ENCODE measurements at places on chromosomes 16 and 17.
A peak's percentile ranks its signal among the peaks of the same experiment; 100 is the strongest.

GRCh38 chr17:50841949-50842354 lies 6.6 kb downstream of the WFIKKN2 start:
- no peak for DNase-seq

GRCh38 chr17:8119581-8120519 lies 1.5 kb upstream of the ALOXE3 start:
- DNase-seq: peak; percentile 86

GRCh38 chr16:62135446-62135845 lies 99.2 kb upstream of the CDH8 start:
- DNase-seq: no peak

DNA sequence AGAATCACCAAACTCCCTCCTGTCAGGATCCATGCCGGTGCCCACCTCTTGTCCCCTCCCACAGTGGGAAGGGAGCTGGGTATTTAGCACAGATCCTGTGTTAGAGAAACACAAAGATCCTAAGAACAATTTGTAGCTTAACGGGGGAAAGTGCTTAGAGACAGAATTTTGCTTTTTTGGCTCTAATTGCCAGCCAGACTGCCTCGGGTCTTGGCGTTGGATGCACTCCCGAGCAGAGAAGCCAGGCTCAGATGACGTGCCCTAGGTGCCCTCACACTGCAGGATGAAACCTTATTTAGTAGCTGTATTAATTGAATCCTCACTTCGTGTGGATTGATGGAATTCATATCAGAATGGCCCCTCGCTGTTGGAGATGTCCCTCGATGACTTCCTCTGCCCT lies 22.5 kb upstream of the MAF start:
- DNase-seq: no peak

GRCh38 chr17:83099570-83100181 lies 20.3 kb downstream of the METRNL start:
- DNase-seq: no peak

- no peak for DNase-seq
Observed at GRCh38 chr17:52032454-52032853, 126.1 kb downstream of the CA10 start.

GRCh38 chr17:144936-145670 lies 7.7 kb downstream of the SCGB1C2 start:
- no peak for DNase-seq

DNA sequence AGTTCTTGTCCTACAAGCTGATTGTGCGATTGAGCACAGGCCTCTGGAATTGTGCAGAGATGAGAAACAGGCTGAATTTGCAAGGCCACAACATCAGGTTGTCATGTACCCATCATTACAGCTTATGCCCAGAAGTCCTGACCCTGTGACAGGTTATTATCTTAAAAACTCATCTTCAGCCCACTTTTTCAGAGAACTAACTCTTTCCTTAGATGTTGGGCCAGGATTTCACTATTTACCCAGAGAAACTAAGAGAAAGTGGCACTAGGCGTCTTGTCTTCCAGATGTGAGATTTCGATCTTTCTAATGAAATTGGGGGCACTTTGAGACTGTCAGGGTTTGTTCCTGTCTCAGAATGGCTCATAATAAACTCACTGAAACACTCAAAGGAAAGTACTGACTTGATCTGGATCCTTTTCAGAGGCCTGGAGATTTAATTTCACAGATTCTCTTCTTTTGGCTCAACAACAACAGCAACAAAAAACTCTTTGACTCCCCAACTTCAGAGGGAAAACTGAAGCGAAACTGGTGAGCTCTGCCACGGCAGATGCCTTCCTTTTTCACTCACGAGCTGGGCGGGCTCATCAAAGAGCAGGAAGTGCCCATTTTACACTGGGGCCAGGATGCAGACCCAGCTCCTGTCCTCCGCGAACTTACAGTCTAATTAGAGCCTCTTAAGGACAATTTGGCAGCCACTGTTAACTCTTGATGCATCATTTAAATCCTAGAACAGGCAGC lies 17.7 kb upstream of the SLC12A3 start:
- peak; percentile 44 for DNase-seq

DNA sequence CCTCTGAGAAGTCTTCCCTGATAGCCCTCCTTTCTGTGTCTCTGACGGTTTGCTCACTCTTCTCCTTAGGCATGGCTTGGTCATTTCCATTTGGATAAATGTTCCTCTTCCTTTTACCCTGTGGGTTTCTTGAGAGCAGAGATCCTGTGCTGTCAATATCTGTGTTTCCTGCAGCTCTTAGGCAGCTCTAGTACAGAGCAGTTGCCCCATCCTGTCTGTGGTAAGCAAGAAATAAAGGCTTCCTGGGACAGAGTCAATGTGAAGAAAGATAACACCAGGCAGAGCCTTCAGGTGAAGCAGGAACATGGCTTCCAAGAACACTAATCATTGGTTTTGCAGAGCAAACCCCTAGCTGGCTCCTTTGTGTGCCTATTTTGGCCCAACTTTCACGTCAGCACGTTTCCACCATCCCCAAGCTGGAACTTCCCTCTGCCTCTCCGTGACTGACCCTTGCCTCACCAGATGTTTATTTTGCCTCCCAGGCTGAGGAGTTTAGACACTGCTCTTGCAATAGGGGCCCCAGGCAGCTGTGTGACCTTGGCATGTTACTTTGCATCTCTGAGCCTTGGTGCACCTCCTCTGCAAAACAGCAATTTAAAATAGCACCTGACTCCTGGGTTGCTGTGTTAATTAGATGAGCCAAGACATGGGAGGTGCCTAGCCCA lies 49.6 kb upstream of the SIAH1 start:
- DNase-seq: no peak

DNA sequence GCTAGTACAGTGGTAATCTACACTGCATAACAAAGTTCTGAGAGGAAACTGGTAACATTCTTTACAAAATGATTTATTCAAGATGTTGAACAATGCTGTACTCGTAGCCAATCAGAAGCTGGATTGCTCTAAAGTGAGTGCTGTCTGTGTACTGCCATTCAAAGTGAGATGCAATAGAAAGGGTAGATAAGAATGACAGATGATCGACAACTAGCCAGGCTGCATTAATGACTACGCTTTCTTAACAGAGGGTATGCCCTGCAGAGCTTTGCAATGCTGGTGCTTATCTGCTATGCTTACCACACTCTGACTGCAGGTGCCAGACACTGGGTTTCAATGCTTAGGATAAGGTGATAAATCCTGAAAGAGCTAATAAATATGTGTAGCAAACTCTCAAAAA lies 46.1 kb upstream of the SLC25A19 start:
- DNase-seq: no peak

DNA sequence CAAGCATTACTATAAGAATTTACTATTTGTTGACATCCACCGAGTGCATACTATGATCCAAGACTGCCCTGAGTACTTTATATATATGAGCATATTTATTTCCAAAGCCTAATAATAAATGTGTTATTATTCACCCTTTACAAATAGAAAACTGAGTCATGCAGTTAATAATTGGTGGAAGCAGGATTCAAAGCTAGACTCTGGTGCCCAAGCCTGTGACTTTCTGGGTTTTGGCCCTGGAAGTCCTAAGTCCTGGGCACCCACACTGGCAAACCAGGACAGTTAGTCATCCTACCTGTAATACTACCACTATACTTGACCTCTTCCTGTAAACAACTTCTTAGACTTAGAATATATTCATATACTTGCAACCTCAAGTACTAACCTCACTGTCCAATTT lies 257.4 kb upstream of the IRX5 start:
- DNase-seq: no peak

DNA sequence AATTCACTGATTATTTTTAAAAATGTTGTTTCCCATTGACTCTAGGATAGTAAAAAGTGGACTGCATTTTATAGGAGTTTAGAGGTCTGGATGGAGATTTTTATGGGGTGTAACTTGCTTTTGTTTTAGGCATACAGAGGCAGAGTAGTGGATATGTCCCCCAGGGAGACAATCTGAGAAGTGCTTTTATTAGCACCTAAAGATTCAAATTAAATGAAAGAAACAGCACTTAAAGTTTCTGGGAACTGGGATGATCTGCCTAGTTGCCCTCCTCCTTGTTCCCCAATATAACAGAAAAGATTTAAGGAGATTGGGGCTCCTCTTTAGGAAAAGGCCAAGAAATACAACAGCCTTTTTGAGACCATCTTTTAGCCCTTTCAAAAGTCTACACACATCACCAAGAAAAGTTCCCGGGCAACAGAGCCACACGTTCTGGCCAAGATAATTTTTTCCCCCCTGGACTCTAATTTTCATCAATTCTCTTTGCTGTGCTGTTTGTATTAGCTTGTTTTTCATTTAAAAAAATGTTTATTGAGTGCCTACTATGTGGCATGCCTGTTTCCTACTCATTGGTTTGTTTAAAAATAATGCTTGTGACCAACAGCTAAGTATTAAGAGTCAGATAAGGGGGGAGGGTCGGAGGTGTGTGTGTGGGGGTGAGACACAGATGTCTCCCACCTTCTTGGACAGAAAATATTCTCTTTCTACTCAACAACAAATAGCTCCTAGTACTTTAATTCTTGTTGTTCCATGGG lies 2.5 kb upstream of the IGF2BP1 start:
- no peak for DNase-seq

- DNase-seq: no peak
Observed at GRCh38 chr16:71250461-71251235, 20.1 kb upstream of the HYDIN start.

DNA sequence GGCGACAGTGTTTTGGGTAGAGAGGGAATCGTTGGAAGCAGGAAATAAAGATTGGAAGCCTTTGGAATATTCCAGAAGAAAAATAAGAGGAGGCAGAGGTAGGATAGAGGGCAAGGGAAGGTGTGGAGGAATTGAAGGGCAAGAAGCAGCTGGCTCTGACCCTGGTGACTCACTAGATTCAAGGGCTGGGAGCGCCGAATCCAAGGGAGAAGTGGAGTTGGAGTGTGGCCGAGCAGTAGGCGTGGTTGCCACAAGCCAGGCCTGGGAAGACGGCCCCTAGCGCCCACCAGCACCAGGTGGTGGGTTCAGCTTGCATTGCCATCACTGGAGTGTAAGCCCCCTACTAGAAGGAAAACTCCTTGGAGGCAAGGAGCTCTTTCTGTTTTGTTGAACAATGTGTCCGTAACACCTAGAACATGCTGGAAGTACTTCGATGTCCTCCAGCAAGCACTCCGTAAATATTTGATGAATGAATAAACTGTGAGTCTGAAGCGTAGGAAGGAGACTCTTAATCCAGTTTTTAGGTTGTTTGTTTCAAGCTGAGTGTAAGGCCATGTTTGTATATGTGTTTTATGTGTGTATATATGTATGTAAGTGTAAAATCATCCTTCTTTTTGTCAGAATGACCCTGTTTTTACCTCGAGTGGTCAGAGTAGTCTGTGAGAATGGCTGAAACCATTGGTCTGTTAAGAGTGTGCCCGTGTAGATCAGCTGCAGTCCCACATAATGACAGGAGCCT lies 139.5 kb downstream of the CMIP start:
- no peak for DNase-seq

DNA sequence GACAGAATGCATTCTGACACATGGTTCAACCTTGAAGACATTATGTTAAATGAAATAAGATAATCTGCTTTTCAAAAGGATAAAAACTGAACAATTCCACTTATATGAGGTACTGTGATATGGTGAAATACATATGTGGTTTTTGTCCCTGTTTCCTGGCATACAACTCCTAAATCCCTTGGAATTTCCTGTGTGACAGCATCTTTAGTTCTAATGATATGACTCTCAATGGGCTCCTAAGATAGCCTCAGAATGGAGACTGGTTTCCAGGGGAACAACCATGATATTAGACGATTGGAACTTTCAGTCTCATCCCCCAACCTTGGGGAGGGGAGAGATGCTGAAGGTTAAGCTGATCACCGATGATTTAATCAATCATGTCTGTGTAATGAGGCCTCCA lies 37.7 kb upstream of the PHLPP2 start:
- DNase-seq: no peak

- DNase-seq: no peak
Observed at GRCh38 chr16:1960665-1961630, 1.6 kb downstream of the NDUFB10 start.

DNA sequence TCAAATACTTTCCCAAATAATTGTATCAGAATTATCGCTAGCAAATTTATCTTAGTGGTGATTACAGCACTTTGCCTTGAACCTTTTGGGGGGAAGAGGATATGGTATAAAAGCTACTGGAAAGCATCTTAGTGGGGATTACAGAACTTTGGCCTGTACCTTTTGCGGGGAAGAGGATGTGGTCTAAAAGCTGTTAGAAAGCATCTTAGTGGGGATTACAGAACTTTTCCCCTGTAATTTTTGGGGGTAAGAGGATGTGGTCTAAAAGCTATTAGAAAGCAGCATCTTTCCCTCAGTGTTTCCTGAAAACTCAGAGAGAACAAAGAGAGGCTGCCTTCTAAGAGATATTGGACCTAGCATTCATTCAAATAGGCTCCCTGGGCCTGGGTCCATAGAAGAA lies 4.1 kb downstream of the SLFN12 start:
- no peak for DNase-seq

DNA sequence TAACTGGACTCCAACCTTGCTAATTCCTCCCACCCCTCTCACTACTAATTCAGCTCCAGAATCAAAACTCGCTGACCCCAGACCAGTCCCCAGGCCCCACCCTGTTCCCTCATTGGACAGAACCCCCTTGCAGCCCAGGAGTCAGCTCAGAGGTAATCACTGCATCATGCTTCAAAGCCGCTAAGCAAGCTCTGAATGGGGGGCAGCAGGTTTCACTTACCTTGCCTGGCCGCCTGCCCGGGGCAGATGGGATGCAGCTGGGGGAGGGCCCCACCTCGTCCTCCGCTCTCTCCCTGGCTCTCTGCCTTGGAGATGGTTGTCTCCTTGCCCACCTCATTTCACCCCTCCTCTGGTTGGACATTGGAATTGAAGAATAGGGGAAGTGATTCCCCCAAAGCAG lies 4.8 kb upstream of the NGFR start:
- no peak for DNase-seq

GRCh38 chr17:27834571-27834970 lies 34.2 kb upstream of the NOS2 start:
- DNase-seq: no peak

- DNase-seq: no peak
Observed at GRCh38 chr16:1012722-1013592, 31.4 kb downstream of the SOX8 start.

DNA sequence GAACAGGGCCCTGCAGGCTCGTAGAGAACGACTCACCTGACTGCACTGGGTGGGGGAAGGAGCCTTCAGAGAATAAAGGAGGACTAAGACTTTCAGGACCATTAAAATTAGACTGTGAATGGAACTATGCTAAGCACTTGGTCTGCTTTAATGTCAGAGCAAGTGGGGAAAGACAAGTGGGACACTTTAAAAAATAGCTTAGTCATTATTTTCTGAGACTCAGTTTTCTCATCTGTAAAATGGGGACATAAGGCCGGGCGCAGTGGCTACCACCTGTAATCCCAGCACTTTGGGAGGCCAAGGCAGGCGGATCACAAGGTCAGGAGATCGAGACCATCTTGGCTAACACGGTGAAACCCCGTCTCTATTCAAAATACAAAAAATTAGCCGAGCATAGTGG lies 19.3 kb upstream of the BCO1 start:
- no peak for DNase-seq

GRCh38 chr16:75019007-75019406 lies 20.2 kb downstream of the ZNRF1 start:
- DNase-seq: no peak

DNA sequence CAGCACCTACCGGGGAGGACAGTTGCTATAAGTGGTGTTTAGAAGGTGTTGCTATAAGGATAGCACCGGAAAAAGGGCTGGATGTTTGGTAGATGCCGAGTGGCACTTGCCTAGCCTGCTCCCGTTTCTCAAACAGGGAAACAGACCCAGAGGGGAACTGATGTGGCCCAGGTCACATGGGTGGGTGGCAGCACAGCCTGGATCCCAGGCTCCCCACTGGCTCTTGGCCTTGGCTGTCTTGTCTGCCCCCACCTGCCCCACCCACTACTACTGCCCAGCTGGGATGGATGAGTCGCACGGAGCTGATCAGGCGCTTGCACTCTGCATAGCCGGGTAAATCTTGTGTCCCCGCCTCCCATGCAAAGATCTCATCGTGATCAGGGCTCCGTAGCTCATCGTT lies 7.2 kb downstream of the SMTNL2 start:
- DNase-seq: no peak
